Umbilical cord (tissue), 2 donors: ENCODE measurements at places on chromosomes 6 and 20. TPM values are rescaled to one million over a fixed set of nuclear protein-coding genes. Genes with fewer than 3 reads are reported as not detected.

DNA sequence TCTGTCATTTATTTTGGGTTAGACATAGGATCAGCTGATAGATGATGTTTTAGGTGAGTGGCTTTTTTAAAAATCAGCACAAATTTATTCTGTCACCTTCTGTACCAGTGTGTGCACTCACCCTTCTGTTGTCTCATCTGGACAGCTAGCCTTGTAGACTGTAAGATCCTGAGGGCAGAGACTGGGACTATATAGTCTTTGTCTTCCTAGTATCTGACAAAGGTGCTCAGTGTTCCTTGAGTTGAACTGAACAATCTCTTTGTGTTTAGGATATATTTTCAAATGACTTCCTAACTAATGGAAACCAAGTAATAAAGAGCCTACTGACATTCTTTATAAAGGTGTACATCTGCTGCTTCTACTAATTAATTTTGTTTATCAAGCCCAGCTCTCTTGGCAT, 3.0 kb downstream of the DCBLD1 start:
- DNase-seq: no peak

GRCh38 chr6:135226537-135226936, 45.4 kb downstream of the MYB start:
- no peak for DNase-seq

- no peak for DNase-seq
These were observed 70.7 kb downstream of the ANKRD6 start for GRCh38 chr6:89503641-89504040.

Gene EPPIN
- total RNA-seq: 6.3 TPM

- DNase-seq: no peak
These were observed 38.4 kb downstream of the KIF3B start for GRCh38 chr20:32315891-32316290.

Gene ZC2HC1B
- not detected for total RNA-seq
